ENCODE measurements at places on chromosomes 3 and 15.
A peak's percentile ranks its signal among the peaks of the same experiment; 100 is the strongest.

DNA sequence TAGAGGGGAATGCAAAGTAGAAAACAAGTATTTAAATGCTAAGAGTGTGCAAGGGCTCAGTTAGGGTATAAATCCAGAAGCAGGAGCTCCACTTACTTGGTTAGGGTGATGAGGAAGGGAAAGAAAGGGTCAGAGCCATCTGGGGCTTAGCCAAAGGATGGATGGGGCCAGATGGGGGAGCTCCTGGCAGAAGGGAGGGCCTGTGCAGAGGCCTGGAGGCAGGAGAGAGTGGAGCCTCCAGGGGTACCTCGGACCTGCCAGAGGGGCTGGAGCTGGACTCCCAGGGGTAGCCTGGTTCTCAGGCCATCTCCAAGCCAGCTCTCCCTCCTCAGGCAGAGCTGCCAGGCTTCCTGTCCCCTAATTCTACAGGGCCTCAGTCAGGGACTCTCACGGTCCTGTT, 506.3 kb downstream of the SHQ1 start:
- H3K4me1 ChIP-seq: peaks cover 28% of the 10 kb centered on the region
- H3K4me3 ChIP-seq: no peak overlapping the region
- H3K36me3 ChIP-seq: no peaks in the 10 kb centered on the region
- H3K27ac ChIP-seq: no peak overlapping the region

DNA sequence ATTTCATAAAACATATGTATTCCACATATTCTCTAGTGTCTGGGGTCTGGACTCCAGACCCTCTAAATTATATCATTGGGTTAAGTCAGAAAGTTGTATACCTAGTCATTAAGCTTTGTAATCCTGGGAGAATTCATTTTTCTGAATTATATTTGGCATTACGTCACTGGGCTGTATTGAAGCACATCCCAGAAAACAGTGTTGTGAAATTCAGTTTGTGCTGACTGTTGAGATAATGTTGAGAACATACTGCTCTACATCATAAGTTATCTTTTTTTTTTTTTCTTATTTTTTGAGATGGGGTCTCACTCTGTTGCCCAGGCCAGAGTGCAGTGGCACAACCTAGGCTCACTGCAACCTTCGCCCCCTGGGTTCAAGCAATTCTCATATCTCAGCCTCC, 153.1 kb upstream of the STT3B start:
- H3K36me3 ChIP-seq: no peaks in the 10 kb centered on the region
- H3K27ac ChIP-seq: no peak overlapping the region
- DNase-seq: no peak
- no peak overlapping the region for H3K4me3 ChIP-seq

GRCh38 chr3:150673966-150674365, 29.8 kb downstream of the ERICH6 start:
- no peaks in the 10 kb centered on the region for H3K27me3 ChIP-seq
- H3K4me1 ChIP-seq: no peaks in the 10 kb centered on the region
- no peak overlapping the region for H3K4me3 ChIP-seq
- no peaks in the 10 kb centered on the region for H3K36me3 ChIP-seq
- no peak for DNase-seq
- no peak overlapping the region for H3K27ac ChIP-seq

DNA sequence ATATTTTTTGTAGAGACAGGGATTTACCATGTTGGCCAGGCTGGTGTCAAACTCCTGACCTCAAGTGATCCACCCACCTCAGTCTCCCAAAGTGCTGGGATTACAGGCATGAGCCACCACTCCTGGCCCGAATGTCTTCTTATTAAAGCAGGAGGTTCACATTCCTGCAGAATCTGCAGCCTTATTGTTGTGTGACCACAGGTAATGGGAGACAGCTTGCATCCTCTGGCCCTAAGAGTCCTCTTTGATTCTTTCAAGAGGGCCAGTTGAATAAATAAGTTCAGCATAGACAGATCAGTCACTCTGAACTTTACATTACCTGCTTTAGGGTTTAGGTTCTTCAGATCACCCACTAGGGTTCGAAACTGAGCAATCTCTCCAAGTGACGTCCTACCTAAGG, 172.9 kb upstream of the TOPAZ1 start:
- no peak overlapping the region for H3K4me3 ChIP-seq
- no peak overlapping the region for H3K27ac ChIP-seq
- no peak for DNase-seq
- no peaks in the 10 kb centered on the region for H3K36me3 ChIP-seq

DNA sequence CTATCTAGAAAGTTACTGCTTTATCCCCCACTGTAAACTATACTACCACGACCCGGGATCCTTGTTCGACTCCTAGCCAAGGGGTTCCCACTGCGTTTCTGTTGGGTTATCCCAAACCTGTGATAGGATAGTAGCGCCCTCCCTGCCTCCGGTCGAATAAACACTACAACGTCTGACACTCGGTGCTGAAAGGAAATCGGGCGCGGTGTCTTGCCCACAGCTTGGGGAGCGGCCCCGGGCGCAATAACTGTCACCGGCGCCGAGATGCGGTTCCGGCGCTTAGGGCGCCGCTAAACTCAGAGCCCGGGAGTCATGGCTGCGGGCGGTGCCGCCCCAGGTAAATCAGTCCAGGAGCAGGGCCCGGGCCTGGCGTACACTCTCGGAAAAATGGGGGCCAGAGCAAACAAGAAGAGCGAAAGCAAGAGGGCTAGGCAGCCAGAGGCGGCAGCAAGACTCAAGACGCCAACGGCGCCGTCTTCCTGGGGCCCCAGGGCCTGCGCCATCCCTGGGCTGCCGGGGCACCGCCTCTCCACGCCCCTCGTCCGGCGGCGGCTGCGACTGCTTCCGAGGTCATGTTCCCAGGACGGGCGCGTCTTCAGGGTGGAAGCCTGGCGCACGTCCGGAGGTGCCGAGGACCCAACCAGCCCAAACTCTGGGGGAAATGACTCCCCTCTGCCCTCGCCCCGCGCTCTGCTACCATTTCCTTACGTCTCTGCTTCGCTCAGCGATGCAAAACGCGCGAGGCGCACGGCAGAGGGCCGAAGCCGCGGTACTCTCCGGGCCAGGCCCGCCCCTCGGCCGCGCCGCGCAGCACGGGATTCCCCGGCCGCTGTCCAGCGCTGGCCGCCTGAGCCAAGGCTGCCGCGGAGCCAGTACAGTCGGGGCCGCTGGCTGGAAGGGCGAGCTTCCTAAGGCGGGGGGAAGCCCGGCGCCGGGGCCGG, at the start of gene DUT:
Gene DUT (plus strand): TSS at position 575 of the 941 bp plus-strand sequence. CDS start 87 bp downstream, at position 662.
- peak within 1 kb of the TSS; percentile 89 for H3K27ac ChIP-seq
- H3K4me3 ChIP-seq: peak within 1 kb of the TSS; percentile 91
- H3K36me3 ChIP-seq: peaks cover 8% of the 10 kb centered on the region
- H3K27me3 ChIP-seq: no peaks in the 10 kb centered on the region
- DNase-seq: peak; percentile 70

DNA sequence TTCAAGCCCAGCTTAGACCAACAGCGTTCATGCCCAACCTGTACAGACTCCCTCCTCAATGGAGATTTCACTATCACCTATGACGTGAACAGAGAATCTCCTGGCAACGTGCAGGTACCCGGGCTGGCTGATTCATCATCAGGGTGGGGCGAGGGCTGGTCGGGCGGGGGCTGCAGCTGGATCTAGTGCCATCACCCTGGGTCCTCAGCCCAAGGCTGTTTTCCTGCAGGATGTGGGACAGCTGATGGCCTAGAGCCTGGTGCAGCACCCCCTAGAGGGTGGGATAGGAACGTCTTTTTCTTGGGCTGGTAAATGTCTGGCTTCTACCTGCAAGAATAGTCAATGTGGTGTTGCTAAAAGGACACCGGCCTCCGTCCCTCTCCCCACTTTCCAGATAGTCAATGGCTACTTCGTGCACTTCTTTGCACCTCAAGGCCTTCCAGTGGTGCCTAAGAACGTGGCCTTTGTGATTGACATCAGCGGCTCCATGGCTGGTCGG, 4.4 kb downstream of the ITIH3 start:
- DNase-seq: no peak
- no peak overlapping the region for H3K4me3 ChIP-seq
- no peaks in the 10 kb centered on the region for H3K4me1 ChIP-seq
- no peak overlapping the region for H3K27ac ChIP-seq

DNA sequence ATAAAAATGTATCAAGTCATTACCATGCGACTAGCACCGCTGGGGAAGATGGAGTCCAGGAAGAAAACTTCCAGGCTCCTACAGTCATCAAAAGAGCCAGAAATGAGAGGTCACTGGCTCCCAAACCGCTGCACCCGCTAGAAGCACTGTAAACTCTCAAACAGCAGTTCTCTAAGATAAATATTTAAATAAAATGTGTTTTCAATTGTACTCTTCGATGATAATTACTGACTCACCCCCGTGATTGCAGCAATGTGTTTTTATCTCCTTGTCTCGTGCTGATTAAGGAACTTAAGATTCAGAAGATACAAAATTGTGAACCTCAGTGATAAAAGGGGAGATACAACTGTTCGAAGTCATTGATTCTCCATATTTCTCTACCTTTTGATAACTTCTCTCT, 45.8 kb upstream of the FOXP1 start:
- DNase-seq: no peak
- H3K36me3 ChIP-seq: no peaks in the 10 kb centered on the region
- H3K4me1 ChIP-seq: no peaks in the 10 kb centered on the region
- no peaks in the 10 kb centered on the region for H3K27me3 ChIP-seq
- no peak overlapping the region for H3K4me3 ChIP-seq

GRCh38 chr3:112010636-112011035, 11.9 kb downstream of the TAGLN3 start:
- DNase-seq: no peak
- no peak overlapping the region for H3K27ac ChIP-seq
- H3K27me3 ChIP-seq: no peaks in the 10 kb centered on the region
- H3K36me3 ChIP-seq: no peaks in the 10 kb centered on the region
- H3K4me3 ChIP-seq: no peak overlapping the region

GRCh38 chr3:141011997-141012262, 39.2 kb upstream of the SPSB4 start:
- H3K4me3 ChIP-seq: no peak overlapping the region
- no peak for DNase-seq
- no peaks in the 10 kb centered on the region for H3K4me1 ChIP-seq
- no peaks in the 10 kb centered on the region for H3K36me3 ChIP-seq

DNA sequence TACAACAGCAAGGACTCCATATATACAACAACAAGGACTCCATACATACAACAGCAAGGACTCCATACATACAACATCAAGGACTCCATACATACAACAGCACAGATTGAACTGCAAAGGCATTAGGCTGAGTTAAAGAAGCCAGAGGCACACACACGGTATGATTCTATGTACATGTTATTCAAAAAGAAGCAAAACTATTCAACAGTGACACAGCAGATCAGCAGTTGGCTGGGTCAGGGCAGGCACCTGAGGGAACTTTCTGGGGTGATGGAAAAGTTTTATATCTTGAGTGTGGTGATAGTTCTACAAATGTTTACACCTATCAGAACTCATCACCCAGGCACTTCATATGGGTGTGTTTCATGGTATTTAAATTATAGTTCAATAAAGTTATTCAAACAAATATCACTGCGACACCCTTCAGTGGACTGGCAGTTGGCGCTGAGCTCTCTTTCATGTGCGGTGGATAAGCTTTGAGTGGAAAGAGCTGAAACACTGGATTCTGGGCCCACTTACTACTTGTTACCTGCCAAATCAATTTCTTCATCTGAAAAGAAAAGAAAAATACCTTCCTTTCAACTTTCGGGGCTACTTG, 28.0 kb downstream of the RFTN1 start:
- DNase-seq: no peak
- no peaks in the 10 kb centered on the region for H3K27me3 ChIP-seq
- no peak overlapping the region for H3K27ac ChIP-seq
- H3K4me3 ChIP-seq: no peak overlapping the region
- peaks cover 7% of the 10 kb centered on the region for H3K36me3 ChIP-seq
- H3K4me1 ChIP-seq: peaks cover 21% of the 10 kb centered on the region

GRCh38 chr3:134357914-134358811, 16.1 kb downstream of the AMOTL2 start:
- H3K36me3 ChIP-seq: no peaks in the 10 kb centered on the region
- H3K4me3 ChIP-seq: no peak overlapping the region
- H3K27me3 ChIP-seq: no peaks in the 10 kb centered on the region
- H3K27ac ChIP-seq: no peak overlapping the region
- H3K4me1 ChIP-seq: peaks cover under 1% of the 10 kb centered on the region

- no peaks in the 10 kb centered on the region for H3K4me1 ChIP-seq
- no peaks in the 10 kb centered on the region for H3K27me3 ChIP-seq
These were observed 171.1 kb downstream of the RAB11A start for GRCh38 chr15:66040211-66040892.

- peaks cover 14% of the 10 kb centered on the region for H3K27me3 ChIP-seq
- no peak overlapping the region for H3K27ac ChIP-seq
- no peaks in the 10 kb centered on the region for H3K36me3 ChIP-seq
These were observed 4.2 kb downstream of the RHCG start for GRCh38 chr15:89492111-89492641.

GRCh38 chr15:40930430-40931299, 1.5 kb downstream of the DLL4 start:
- peaks cover 66% of the 10 kb centered on the region for H3K27me3 ChIP-seq
- no peak for DNase-seq
- peak overlapping the region; percentile 28 for H3K4me3 ChIP-seq
- H3K36me3 ChIP-seq: no peaks in the 10 kb centered on the region

DNA sequence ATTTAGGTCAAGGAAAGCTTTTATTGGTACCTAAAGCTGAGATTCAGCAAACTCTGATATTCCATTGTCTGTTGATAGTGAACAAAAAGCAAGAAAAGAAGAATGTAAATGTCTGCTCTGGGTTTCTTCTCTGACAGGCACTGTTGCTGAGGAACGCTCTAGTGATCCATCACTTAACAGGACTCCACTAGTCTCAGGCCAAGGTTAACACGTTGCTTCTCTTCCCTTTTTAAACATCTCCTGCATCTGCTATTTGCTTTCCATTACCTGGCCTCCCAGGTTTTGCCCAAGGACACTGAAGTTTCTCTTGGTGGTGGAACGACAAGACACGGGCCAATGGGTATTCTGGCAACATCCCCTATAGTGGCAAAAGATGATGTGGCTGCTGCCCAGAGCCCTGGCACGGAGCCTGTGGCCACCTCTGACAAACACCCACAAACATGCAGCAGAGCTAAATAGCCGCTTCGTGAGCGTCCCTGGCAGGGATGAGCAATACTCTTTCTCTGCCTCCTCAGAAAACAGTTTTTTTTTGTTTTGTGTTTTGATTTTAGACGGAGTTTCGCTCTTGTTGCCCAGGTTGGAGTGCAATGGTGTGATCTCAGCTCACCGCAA, 97.8 kb upstream of the AKAP13 start:
- H3K27ac ChIP-seq: no peak overlapping the region
- no peak overlapping the region for H3K4me3 ChIP-seq
- no peaks in the 10 kb centered on the region for H3K27me3 ChIP-seq
- no peaks in the 10 kb centered on the region for H3K4me1 ChIP-seq

Measured in effector memory CD4-positive, alpha-beta T cell (primary cell).